ENCODE measurements at places on chromosomes 2 and 18. TPM values are rescaled to one million over a fixed set of nuclear protein-coding genes. Genes with fewer than 3 reads are reported as not detected.

The SLC9A4 gene
- total RNA-seq, result 0.17 TPM

DNA sequence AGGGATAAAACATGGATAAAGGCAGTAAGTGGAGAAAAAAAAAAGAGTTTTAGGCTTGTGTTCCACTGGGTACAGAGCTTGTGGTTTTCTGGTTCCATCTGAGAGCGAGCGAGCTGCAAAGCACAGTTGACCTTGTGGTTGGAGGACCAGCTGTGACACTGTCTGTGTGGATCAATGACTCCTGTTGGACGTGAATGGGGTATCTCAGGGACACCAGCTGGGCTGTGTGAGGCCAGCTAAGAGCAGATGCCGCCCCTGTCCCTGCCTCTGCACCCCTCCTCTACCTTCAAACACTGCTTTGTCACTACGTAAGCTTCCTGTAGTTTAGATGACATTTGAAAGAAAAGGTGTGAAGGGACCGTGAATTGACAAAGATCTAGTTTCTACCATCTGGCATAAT lies 67.8 kb downstream of the QPCT start:
- no peaks in the 10 kb centered on the region for H3K36me3 ChIP-seq
- peaks cover 6% of the 10 kb centered on the region for H3K4me1 ChIP-seq
- no peak overlapping the region for H3K27ac ChIP-seq
- DNase-seq, result no peak

The TRPM8 gene
- total RNA-seq, result not detected

- no peak overlapping the region for H3K27ac ChIP-seq
- H3K4me3 ChIP-seq, result no peak overlapping the region
- no peaks in the 10 kb centered on the region for H3K27me3 ChIP-seq
- no peaks in the 10 kb centered on the region for H3K36me3 ChIP-seq
These were observed 467.4 kb downstream of the SOX11 start for GRCh38 chr2:6159606-6160005.

The OTOS gene
- not detected for total RNA-seq

- no peak overlapping the region for H3K4me3 ChIP-seq
- no peaks in the 10 kb centered on the region for H3K27me3 ChIP-seq
- no peaks in the 10 kb centered on the region for H3K4me1 ChIP-seq
These were observed 180.1 kb downstream of the CDH2 start for GRCh38 chr18:27996801-27997272.

The UGT1A3 gene
- total RNA-seq, result not detected

GRCh38 chr2:73290049-73290839 lies 3.1 kb downstream of the EGR4 start:
- peaks cover 28% of the 10 kb centered on the region for H3K4me1 ChIP-seq
- no peak overlapping the region for H3K4me3 ChIP-seq
- H3K36me3 ChIP-seq, result no peaks in the 10 kb centered on the region
- peak; percentile 32 for DNase-seq
- peaks cover 39% of the 10 kb centered on the region for H3K27me3 ChIP-seq

GRCh38 chr2:169087757-169088379 lies 18.5 kb downstream of the DHRS9 start:
- no peak for DNase-seq
- H3K27ac ChIP-seq, result no peak overlapping the region
- no peaks in the 10 kb centered on the region for H3K27me3 ChIP-seq

The CCDC148 gene
- not detected for total RNA-seq

The TYMS gene
- total RNA-seq, result 4.4 TPM

GRCh38 chr18:74508821-74509225 lies 12.7 kb downstream of the CNDP2 start:
- DNase-seq, result no peak
- no peak overlapping the region for H3K4me3 ChIP-seq
- no peak overlapping the region for H3K27ac ChIP-seq
- H3K36me3 ChIP-seq, result peaks cover 91% of the 10 kb centered on the region
- H3K27me3 ChIP-seq, result no peaks in the 10 kb centered on the region
- H3K4me1 ChIP-seq, result no peaks in the 10 kb centered on the region

The MSGN1 gene
- not detected for total RNA-seq

DNA sequence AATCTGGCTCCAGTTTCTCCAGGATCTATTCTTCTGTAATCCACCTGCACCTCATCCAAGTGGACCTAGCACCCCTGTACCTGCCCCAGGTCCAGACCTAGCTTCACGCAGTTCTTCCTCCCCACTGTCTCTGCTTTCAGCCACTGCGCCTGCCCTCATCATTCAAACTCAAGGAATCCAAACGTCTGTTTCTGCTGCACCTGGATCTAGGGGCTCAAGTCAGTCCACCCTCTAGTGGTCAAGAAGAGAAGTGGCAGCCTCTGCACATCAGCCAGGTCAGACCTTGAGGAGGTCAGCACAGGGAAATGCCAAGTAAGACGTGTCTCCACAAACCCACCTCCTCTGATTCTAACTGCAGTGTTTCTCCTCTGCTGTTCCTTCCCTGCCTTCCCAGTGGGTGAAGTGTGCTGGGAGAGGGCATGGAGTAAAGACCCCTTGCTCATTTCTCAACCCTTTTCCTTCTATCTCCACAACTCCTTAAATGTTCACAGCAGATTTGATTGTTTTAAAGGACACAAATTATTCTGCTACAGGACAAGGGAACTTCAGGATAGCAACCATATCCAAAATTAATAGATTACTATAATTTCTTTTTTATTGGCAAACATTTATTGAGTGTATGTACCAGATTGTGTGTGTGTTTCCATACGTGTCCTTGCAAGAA lies 8.6 kb upstream of the RNF152 start:
- H3K4me1 ChIP-seq, result no peaks in the 10 kb centered on the region
- no peaks in the 10 kb centered on the region for H3K27me3 ChIP-seq

GRCh38 chr2:127584047-127584446 lies 48.6 kb downstream of the MYO7B start:
- H3K27ac ChIP-seq, result no peak overlapping the region
- H3K4me3 ChIP-seq, result no peak overlapping the region
- DNase-seq, result peak; percentile 27
- no peaks in the 10 kb centered on the region for H3K4me1 ChIP-seq
- H3K36me3 ChIP-seq, result no peaks in the 10 kb centered on the region
- H3K27me3 ChIP-seq, result no peaks in the 10 kb centered on the region

The PARD3B gene
- 14.9 TPM for total RNA-seq

GRCh38 chr2:3581367-3582262 lies 6.6 kb downstream of the RPS7 start:
- H3K4me1 ChIP-seq, result peaks cover 37% of the 10 kb centered on the region
- DNase-seq, result no peak
- H3K4me3 ChIP-seq, result no peak overlapping the region
- H3K27ac ChIP-seq, result no peak overlapping the region
- H3K36me3 ChIP-seq, result no peaks in the 10 kb centered on the region
- no peaks in the 10 kb centered on the region for H3K27me3 ChIP-seq

DNA sequence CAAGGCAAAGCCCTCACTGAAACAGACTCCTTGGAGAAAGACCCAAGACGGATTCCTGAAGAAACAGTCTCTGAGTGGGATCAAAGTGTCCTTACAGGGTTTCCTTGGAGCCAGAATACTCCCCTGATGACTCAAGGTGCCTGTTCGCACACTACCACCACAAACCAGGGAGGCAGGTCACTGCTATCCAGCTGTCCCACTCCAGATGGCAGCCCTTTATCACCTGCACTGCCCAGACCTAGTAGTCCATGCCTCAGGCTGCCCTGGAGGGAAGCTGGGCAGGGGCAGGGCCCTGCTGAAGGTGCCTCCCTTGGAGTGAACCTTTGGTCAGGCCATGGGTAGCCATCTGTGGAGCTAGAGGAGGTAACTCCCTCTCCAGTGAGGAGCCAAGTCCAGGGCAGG lies 34.1 kb downstream of the TRABD2A start:
- H3K36me3 ChIP-seq, result no peaks in the 10 kb centered on the region
- no peaks in the 10 kb centered on the region for H3K27me3 ChIP-seq
- peak overlapping the region; percentile 52 for H3K27ac ChIP-seq

The GPAT2 gene
- total RNA-seq, result 0.55 TPM

The NXPH2 gene
- not detected for total RNA-seq

The RNF152 gene
- 17.8 TPM for total RNA-seq
